ENCODE measurements at places on chromosomes 1 and 21. TPM values are rescaled to one million over a fixed set of nuclear protein-coding genes. Genes with fewer than 3 reads are reported as not detected.

LCE2A gene
- total RNA-seq = 0.79 TPM

ACKR1 gene
- not detected for total RNA-seq

TCEA3 gene
- total RNA-seq = 38.9 TPM

SH2D1B gene
- total RNA-seq = not detected

CPLANE2 gene
- 13.8 TPM for total RNA-seq

NTRK1 gene
- not detected for total RNA-seq

DLGAP3 gene
- total RNA-seq = under 0.01 TPM

CYP4Z1 gene
- total RNA-seq = not detected

IGSF21 gene
- not detected for total RNA-seq

HSF2BP gene
- total RNA-seq = 16.1 TPM

LAD1 gene
- 33.3 TPM for total RNA-seq

F5 gene
- total RNA-seq = not detected
